ENCODE measurements at places on chromosomes 11 and 22.

DNA sequence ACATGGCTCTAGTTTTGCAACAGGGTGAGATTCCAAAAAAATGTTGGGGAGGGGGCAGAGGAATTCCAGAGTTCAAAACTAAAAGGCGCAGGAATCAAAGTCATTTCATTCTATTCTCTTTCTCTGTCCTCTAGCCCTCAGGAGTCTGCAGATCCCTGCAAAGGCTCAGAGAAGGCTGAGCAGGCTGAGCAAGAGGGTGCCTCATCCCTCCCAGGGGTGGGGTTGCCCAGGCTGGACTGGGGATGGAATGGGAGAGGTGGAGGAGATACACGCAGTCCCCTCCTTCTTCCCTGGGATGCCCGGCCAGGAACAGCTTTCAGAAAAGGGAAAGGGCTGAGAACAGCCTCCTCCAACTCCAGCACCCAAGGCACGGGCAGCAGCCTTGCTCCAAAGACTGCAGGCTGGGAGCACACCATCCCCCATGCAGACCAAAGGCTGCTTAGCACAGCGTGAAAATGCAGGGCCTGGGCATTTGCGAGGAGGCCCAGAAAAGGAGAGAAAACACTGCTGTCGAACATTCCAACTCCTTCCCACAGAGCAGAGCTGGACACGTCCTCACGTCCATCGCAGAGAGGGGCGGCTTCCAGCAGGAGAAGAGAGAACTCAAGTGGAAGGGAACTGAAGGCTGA lies 51.8 kb downstream of the MN1 start:
- DNase-seq, result no peak

DNA sequence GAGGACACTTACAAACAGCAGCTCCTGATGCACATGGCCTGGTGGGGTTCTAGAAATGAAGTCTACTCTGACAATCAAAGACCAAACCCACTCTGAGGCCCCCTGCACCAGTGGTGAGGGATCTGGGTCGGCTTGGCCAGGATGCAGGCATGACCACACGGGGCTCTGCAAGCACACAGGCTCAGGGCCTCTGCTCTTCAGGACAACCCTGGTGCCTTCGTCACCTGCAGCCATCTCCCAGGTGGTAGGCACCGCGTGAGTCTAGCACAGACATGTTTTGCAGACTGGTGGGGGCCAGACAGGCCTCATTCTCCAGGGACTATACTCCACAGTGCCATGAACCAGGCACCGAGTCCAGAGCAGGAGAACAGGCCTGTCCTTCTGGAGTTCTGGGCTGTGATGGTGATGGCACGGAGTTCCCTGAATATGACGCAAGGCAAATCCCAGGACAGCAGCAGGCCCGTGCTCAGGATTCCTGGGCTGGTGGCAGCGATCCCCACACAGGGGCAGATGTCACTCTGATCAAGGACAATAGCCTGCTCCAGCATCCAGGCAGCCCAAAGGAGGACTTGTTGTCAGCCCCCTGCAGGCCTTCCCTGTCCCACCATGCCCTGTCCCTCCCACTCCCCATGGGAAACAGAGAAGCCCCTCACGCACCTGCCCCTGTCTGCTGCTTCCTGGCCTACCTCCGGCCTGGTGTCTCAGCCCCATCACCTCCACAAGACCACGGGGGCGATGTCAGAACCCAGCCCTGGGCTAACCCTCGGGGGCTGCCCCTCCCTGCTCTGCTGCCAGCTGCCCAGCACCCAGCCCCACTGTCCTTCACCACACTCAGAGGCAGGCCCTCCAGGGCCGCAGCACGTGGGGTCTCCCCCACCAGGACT lies 36.1 kb downstream of the GNB1L start:
- no peak for DNase-seq

DNA sequence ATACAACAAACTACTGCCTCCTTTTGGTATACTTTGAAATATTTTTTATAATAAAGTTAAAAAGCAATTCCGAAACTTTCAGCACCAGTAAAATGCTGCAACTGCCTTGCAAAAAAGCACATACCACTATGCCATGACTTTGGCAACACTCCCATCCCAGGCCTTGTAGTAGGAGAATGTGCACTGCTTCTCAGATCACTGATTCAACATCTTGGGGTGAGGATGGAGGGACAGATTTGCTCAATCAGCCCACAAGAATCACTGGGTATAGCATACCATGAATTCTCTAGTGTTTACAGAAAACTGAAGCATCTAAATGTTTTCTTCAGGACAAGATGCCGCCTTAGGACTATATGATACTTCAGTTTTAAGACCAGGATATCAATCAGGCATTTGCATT lies 14.9 kb downstream of the EIF4ENIF1 start:
- DNase-seq, result no peak

- DNase-seq, result no peak
Measured at GRCh38 chr11:47236482-47236881, 12.1 kb downstream of the ACP2 start.

- DNase-seq, result no peak
Measured at GRCh38 chr11:120352405-120352804, 16.2 kb downstream of the ARHGEF12 start.

- no peak for DNase-seq
Measured at GRCh38 chr22:45240104-45240809, 437 bp downstream of the KIAA0930 start.

GRCh38 chr11:8242118-8242475 lies 21.6 kb downstream of the LMO1 start:
- no peak for DNase-seq

DNA sequence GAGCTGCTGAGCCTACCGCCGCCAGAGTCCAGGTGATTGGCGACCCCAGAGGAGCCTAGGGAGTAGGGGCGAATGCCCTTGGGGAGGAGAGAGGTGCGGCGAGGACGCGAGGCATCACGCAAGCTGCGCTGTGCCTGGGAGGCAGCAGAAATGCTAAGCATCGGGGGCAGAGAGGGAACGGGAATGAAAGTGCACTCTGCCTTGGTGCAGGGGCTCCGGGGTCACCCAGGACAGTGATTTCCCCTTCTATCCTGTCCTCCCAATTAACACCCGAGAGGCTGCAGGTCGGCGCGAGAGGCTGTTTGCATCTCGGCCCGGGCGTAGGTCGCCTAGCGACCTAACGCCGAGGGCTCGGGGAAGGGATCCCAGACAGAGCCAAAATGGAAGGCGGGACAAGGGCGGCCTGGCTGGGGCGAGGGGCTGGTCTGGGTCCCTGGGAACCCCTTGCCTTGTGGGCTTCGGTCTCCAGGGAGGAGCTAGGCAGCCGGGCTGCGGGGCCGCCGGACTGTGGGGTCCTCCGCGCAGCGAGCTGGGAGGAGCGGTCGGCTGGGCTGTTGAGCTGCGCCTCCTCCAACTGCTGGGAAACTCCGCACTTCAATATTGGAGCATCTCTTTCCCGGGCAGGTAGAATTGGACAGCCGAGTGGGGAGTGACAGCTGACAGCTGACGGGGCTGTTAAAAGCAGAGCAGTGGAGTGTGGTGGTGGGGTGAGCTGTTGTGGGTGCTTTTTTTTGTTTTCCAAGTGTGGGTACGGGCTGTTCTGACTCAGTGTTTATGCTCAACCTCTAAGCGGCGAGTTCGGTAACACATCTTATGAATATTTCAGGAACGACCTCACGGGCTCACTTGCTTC lies 657 bp downstream of the ELMOD1 start:
- no peak for DNase-seq

- DNase-seq, result no peak
Measured at GRCh38 chr22:17103351-17103750, 17.8 kb downstream of the TMEM121B start.

DNA sequence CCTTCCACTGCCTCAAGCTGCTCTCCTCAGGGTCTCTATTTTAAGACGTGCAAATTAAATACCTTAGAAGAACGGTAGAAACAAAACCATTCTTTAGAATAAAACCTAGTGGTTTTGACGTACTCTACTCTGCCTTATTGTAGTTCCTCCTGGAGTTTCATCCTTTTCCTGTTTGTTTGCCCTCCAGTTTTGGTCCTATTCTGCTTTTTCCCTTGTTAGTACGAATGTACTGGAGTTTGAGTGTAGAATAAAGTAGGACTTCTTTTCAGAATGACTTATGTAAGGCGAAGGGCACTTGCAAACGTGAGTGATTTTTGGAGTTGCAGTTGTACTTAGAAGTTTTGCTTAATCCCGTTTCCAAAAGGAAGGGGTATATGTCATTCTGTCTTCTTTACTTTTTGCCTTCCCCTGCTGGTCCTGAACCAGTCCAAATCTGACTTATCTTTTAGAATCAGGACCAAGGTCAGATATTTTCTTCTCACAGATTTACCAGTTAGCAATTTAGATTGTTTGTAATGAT lies 1.4 kb downstream of the SIK2 start:
- no peak for DNase-seq

DNA sequence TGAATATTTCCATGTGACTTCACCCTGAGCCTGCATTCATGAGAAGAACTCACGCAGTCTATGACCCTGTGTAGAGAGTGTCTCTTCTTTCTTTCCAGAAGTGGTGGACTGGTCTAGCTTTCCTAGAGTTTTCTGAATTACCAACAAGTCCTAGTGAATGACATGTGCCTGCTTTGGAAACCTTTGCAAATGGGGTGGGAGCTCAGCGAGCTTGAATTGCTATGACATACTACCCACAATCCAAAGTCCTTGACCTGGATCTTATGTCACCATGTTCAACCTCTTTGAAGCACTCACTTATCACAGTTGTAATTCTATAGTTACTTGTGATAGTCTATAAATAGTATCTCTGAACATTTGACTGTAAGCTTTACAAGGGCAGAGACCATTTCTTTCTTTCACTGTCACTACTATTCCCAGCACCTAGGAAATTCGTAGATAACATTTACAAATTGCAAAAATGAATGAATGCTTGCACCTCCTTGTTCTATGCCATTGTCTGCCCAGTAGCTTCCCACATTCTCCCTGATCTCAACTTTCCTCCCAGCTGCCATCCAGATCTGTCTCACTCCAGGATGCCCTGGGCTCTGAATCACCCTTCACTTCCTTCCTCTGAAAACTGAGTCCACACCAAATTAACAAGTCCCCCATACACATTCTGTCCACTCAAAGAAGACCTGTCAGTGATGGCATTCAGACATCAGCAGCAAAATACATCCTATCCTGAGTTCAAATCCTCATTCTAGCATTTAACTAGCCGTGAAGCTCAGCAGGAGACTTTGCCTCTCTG lies 201.9 kb upstream of the SESN3 start:
- DNase-seq, result no peak

DNA sequence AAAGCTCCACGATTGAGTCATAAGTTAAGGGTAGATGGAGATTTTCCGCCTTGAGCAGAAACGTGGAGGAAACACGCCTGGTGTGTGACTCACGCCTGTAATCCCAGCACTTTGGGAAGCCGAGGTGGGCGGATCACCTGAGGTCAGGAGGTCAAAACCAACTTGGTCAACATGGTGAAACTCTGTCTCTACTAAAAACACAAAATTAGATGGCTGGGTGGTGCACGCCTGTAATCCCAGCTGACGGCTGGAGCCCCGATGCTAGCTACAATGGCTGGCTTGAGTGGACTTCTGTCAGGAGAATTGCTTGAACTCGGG lies 17.3 kb upstream of the DGCR8 start:
- DNase-seq, result no peak

DNA sequence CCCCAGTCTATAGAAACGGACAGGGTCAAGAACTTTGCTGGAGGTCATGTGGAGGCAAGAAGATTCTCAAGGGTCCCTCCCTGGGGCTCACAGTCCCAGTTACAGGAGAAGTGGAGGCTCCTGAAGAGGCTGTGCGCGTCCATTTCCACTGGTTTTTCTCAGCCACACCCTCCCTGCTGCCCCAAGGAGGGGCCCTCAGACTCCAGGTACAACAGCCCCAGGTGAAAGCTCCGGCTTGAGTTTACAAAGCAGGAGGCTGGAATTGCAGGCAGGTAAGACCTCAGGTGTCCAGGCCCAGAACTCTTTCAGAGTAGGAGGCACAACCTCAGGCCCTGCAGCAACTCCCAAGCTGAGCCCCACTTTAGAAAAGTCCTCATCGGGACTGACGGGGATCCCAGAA lies 3.1 kb downstream of the SHANK2 start:
- DNase-seq, result no peak

GRCh38 chr11:75946531-75947530 lies 131.8 kb downstream of the UVRAG start:
- DNase-seq, result no peak

- no peak for DNase-seq
Measured at GRCh38 chr11:12216041-12216451, 105.7 kb downstream of the MICAL2 start.

DNA sequence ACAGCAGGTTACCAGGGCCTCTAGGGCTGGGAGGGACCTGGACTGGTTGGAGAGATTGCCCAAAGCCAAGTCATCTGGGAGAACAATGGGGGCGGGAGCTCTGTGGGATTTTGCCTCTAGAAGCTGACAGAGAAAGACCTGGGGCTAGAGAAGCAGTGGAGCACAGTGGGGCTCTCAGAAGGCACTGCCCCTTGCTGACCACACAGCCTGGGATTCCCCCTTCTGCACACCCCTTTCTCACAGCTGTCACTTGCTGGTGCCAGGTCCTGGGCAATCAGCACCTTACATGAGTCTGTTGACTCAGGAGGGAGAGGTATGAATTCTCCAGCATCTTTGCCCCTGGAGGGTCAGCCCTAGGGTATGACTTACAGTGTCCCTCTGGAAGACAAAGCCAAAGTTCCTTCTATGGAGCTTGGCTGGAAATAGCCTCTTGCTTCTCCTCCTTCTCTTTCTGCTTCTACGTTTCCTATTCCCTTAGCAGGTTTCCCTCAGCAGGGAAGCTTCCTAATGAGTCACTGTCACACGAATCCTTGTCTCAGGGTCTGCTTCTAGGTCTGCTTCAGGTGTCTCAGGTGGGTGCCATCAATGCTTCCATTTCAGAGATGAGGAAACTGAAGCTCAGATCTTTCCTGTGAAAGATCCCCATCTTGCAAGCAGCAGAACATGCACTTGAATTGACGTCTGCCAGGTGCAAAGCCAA lies 27.0 kb downstream of the GDPD5 start:
- no peak for DNase-seq

DNA sequence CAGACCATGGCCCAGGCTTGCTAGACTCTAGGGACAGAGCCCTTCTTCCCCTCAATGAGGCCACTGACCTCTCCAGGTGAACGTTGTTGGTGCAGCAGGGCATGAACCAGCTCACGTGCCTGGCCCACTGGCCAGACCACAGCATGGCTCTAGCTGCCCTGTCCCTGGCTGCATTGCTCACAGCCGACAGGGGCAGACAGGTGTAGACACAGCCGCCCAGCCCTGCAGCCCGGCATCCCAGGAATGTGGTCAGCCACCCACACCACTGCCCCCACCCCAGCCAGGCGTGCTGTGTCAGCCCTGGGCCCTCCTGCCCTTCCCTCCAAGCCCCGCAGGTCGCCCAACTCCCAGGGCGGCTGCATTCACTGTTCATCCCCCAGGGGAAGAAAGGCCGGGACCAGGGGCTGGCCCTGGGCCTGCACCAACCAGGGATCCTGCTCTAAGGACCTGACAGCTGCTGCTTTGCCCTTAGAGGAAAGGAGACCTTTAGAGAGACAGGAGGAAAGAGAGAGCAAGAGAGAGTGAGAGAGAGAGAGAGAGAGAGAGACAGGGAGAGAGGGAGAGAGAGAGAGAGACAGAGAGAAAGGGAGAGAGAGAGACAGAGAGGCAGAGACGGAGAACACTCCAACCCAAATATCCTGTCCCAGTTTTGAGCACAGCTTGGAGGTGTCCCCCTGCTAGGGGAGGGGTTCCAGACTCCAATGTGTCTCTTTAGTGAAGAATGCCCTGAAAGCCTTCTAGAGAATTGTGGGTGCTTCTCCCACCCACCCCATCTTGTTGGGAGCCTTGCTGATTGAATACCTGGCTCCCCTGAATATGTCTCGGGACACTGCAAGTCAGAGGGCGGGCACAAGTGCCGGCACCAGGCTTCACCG lies 44.2 kb upstream of the LINC01488 start:
- no peak for DNase-seq
